ENCODE measurements at places on chromosomes 1 and 21. TPM values are rescaled to one million over a fixed set of nuclear protein-coding genes. Genes with fewer than 3 reads are reported as not detected.

The TBX15 gene
- total RNA-seq = 16.0 TPM

The GJA5 gene
- total RNA-seq = not detected

The CRYAA gene
- total RNA-seq = not detected

The SPRR2A gene
- not detected for total RNA-seq

The CHRM3 gene
- total RNA-seq = 0.03 TPM

GRCh38 chr1:209341146-209341545 is 242.4 kb upstream of the CAMK1G start:
- no peaks in the 10 kb centered on the region for H3K36me3 ChIP-seq
- H3K27me3 ChIP-seq = peaks cover 3% of the 10 kb centered on the region
- no peak overlapping the region for H3K4me3 ChIP-seq
- H3K27ac ChIP-seq = no peak overlapping the region
- H3K4me1 ChIP-seq = no peaks in the 10 kb centered on the region

- peaks cover 15% of the 10 kb centered on the region for H3K36me3 ChIP-seq
- H3K4me3 ChIP-seq = peak overlapping the region; percentile 71
- peaks cover 9% of the 10 kb centered on the region for H3K4me1 ChIP-seq
- no peaks in the 10 kb centered on the region for H3K27me3 ChIP-seq
- peak; percentile 37 for DNase-seq
Observed at GRCh38 chr21:14382486-14382834, 486 bp downstream of the HSPA13 start.

DNA sequence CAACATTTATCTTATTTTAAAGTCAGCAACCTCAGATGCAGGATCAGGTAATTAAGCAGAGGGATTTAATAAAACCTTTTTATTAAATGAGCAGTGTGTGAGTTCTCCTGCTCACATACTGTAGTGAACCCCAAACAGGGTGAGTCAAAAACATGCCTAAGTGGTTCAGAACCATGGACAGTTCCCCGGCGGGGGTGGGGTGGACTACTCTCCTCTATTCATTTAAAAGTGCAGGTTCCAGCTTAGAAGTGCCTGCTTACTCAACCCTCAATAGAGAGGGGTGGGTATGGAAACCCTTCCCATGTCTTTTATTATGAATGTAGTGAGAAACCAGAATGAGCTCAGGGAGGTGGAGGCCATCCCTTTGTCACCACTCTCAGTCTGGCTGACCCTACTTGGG is 397.9 kb downstream of the HHAT start:
- no peak overlapping the region for H3K4me3 ChIP-seq
- H3K4me1 ChIP-seq = no peaks in the 10 kb centered on the region
- no peak for DNase-seq
- H3K27me3 ChIP-seq = no peaks in the 10 kb centered on the region

DNA sequence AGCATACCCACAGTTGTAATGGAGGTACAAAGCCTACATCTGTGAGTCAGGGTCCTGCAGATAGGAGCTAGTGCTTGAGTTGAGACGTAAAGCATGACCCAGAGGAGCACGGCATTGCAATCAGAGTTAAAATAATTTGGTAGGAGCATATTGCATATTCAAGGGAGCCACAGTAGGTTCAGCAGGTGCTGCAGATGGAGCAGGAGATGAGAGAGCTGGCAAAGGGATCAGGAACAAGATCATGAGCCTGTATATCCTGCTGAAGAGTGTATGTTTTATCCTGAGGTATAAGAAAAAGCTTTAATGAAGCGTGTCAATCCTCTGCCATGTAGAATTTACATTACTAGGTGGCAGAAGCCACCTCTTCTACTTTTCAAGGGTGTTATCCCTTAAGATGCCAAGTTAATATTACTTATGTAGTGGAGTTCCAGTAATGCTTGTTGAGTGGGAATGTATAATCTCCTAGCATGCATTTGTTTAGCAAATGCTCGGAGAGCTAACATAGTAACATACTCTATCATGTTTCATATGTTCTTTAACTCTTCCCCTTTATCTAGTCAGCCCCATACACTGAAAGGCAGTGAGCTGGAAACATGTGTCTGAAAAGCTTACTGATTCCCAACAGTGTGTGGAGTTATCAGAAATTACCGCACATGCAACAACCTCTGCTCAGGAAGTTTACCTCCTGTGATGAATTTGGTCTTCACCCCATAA is 300.3 kb downstream of the GRIK1 start:
- H3K4me3 ChIP-seq = no peak overlapping the region
- no peaks in the 10 kb centered on the region for H3K36me3 ChIP-seq
- no peak for DNase-seq
- H3K27me3 ChIP-seq = no peaks in the 10 kb centered on the region
- no peaks in the 10 kb centered on the region for H3K4me1 ChIP-seq

DNA sequence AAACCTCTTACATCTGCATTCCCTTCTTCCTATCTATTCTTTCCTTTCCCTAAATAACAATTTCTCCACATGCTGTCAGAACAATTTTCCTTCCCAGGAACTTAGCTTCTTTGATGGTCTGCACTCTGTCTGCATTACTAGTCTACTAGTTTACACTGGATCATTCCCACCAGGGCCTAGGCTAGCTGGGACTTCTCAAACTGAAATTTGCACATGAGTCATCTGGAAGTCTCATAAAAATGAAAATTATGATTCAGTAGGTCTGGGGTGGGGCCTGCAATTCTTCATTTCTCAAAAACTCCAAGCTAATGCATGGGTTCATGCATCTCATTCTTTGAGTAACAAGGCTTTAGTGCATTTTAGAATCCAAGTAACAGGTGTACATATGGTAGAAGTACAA is 74.2 kb downstream of the GABPA start:
- no peaks in the 10 kb centered on the region for H3K4me1 ChIP-seq
- no peak overlapping the region for H3K27ac ChIP-seq
- no peak for DNase-seq
- no peak overlapping the region for H3K4me3 ChIP-seq
- no peaks in the 10 kb centered on the region for H3K27me3 ChIP-seq

GRCh38 chr1:212565079-212565478 is 43.5 kb upstream of the ATF3 start:
- H3K36me3 ChIP-seq = no peaks in the 10 kb centered on the region
- no peaks in the 10 kb centered on the region for H3K27me3 ChIP-seq
- peaks cover 29% of the 10 kb centered on the region for H3K4me1 ChIP-seq

DNA sequence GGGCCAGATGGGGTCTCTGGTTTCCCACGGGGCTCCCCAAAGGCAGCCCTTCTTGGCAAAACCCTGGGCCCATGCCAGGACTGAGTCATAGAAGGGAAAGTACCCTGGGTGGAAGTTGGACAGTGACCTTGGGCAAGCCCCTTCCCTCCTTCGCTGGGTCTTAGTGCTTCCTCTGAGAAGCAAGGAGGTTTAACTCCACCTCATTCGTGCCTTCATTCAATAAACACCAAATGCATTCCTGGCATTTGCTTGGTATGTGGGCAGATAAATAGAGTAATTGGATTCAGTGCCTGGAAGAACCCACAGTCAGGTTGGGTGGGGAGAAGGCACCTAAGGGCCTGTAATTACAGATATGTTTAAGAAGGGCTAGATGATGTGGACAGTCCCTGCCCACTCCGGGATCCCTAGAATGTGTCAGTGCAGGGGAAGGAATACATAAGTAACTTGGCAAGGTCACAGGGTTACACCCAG is 36.3 kb upstream of the CITED4 start:
- peak overlapping the region; percentile 57 for H3K27ac ChIP-seq
- peak; percentile 82 for DNase-seq
- H3K4me1 ChIP-seq = peaks cover 36% of the 10 kb centered on the region
- H3K4me3 ChIP-seq = no peak overlapping the region
- H3K27me3 ChIP-seq = no peaks in the 10 kb centered on the region
- H3K36me3 ChIP-seq = no peaks in the 10 kb centered on the region

DNA sequence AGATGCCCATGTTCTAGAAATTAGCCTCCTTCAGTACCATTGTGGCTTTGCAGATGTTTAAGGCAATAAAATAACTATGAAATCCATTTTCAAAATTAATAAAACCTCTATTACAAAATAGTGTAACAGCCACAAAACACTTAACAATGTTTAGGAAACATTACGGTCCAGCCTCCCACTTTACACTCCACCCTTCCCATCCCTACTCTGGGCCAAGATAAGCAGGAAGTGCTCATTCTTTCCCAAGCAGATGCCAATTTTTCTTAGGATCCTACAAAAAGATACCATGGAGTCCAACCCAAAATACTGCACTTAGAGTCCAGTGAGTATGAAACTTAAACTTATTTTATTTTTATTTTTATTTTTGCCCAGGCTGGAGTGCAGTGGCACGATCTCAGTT is 150.8 kb downstream of the NR5A2 start:
- H3K36me3 ChIP-seq = no peaks in the 10 kb centered on the region
- H3K4me3 ChIP-seq = no peak overlapping the region
- H3K4me1 ChIP-seq = peaks cover 40% of the 10 kb centered on the region
- no peaks in the 10 kb centered on the region for H3K27me3 ChIP-seq
- no peak for DNase-seq

DNA sequence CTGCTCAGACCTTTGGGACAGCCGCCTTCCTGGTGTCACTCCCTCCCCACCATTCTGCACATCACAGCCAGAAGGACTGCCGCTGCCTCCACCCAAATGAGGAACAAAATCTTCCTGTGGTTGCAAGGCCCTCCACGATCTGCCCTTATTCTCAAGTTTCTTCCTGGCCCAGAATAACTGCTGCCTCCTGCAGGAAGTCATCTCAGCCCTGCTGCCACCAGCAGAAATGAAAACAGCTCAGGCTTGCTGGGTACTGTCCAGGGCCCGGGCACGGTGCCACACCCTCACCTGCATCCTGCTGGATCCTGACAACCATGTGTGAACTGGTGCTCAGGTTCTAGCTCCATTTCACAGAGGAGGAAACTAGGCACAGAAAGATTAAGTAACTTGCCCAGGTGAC is 2.8 kb downstream of the CLDN19 start:
- no peak for DNase-seq
- no peaks in the 10 kb centered on the region for H3K27me3 ChIP-seq
- no peaks in the 10 kb centered on the region for H3K36me3 ChIP-seq

DNA sequence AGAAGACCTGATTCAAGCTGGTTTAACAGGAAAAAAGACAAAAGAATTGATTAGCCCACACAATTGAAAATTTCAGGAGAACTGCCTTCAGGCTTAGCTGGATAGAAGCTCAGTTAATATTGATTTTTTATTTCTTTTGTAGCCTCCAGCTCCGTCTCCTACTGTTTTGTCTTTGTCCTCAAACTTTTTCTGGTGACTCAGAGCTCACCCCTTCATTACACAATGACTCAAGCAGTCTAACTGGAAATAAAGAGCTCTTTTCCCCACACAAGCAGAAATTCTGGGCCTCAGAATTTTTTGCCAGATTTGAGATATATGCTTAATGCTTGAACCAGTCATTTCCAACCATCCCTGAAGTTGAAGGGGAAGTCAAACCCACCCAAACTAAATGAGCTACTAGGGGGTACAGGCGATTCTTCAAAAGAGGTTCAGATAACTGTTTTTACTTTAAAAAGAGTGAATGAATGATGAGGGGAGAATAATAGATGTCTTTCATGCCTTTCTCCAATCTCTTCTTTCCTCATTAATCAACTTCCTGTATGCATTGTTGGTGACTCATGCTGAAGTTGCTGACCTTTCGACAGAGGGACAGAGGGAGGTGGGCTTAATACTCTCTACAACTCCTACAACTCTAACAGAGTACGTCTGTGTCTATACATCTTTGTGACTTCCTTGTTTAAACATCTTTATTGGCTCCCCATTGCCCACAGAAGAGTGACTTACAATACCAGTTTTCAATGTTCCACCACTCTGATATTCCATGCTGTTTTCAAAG is 6.2 kb upstream of the ACP6 start:
- peaks cover 20% of the 10 kb centered on the region for H3K4me1 ChIP-seq
- DNase-seq = no peak
- no peak overlapping the region for H3K4me3 ChIP-seq
- H3K27me3 ChIP-seq = no peaks in the 10 kb centered on the region

GRCh38 chr1:207871117-207871649 is 39.7 kb downstream of the CD34 start:
- no peak for DNase-seq
- H3K36me3 ChIP-seq = peaks cover 14% of the 10 kb centered on the region
- no peak overlapping the region for H3K4me3 ChIP-seq

DNA sequence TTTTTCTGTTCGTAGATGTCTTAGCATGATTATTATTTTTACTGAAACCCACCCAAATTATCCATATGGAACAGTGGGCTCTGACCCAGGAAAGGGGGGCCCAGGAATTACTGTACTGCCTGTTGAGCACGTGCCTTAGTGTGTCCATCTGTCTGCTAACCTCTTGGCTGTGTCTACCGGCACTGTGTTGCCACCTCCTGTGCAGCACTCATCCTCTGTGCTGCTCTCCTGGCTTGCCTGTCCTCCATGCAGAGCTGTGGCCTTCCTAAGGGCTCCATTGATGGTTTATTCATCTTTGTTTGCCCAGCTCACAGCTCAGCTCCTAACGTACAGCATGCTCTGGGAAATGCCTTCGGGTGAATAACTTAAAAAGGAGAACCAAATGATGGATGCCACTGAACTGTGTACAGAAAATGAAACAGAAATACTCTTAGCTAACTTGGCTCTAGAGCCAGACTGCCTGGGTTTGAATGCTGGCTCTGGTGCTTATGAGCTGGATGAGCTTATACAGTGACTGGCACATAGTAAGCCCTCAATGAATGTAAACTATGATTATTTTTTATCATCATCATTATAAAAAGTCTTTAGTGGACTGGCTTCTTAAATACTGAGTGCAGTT is 11.4 kb upstream of the RPTN start:
- no peaks in the 10 kb centered on the region for H3K4me1 ChIP-seq
- no peak for DNase-seq
- H3K4me3 ChIP-seq = no peak overlapping the region
- no peaks in the 10 kb centered on the region for H3K27me3 ChIP-seq
- H3K36me3 ChIP-seq = no peaks in the 10 kb centered on the region
- no peak overlapping the region for H3K27ac ChIP-seq

DNA sequence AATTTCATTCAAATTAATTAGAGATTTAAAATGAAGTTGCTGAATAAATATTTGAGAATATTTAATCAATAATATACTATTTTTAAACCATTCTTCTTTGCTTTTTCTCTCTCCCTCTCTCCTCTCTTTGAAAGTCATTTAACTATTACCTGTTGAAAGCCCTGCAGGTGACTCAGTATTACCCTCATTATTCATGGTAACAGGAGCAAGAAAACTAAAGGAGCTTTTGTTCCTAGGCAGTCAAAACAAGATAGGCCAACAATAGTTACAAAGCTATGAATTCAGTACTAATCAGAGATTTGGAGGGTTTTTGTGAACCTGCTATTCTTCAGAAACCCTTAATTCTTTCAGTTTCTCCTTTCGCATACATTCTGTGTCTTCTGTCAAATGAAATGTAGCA is 721.3 kb upstream of the NCAM2 start:
- no peak overlapping the region for H3K27ac ChIP-seq
- H3K27me3 ChIP-seq = no peaks in the 10 kb centered on the region
- no peaks in the 10 kb centered on the region for H3K4me1 ChIP-seq

DNA sequence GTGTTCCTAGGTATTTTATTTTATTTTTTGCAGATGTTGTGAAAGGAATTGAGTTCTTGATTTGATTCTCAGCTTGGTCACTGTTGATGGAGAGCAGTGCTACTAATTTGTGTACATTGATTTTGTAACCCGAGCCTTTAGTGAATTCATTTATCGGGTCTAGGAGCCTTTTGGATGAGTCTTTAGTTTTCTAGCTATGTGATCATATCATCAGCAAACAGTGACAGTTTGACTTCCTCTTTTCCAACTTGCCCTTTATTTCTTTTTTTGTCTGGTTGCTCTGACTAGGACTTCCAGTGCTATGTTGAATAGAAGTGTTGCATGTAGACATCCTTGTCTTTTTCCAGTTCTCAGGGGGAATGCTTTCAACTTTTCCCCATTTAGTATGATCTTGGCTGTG is 138.9 kb downstream of the LHX8 start:
- H3K4me1 ChIP-seq = no peaks in the 10 kb centered on the region
- no peaks in the 10 kb centered on the region for H3K36me3 ChIP-seq
- no peak overlapping the region for H3K27ac ChIP-seq
- no peak for DNase-seq
- H3K4me3 ChIP-seq = no peak overlapping the region

GRCh38 chr1:225482421-225482950 is 54.6 kb upstream of the LBR start:
- no peak overlapping the region for H3K27ac ChIP-seq
- DNase-seq = no peak
- peaks cover 6% of the 10 kb centered on the region for H3K4me1 ChIP-seq
- no peaks in the 10 kb centered on the region for H3K36me3 ChIP-seq
- no peaks in the 10 kb centered on the region for H3K27me3 ChIP-seq

Measured in SJSA1 (cell line).